Activated naive CD8-positive, alpha-beta T cell treated with anti-CD3 and anti-CD28 coated beads, Interleukin-2, amount 10 ng/mL, durations not matched to agents 7 days and 5 days (primary cell): ENCODE measurements at places on chromosomes 2 and 18. TPM values are rescaled to one million over a fixed set of nuclear protein-coding genes. Genes with fewer than 3 reads are reported as not detected.
A peak's percentile ranks its signal among the peaks of the same experiment; 100 is the strongest.

BOK gene
- not detected for total RNA-seq

RAPGEF4 gene
- 1.1 TPM for total RNA-seq

KRTCAP3 gene
- total RNA-seq: 12.2 TPM

GCG gene
- total RNA-seq: not detected

DNA sequence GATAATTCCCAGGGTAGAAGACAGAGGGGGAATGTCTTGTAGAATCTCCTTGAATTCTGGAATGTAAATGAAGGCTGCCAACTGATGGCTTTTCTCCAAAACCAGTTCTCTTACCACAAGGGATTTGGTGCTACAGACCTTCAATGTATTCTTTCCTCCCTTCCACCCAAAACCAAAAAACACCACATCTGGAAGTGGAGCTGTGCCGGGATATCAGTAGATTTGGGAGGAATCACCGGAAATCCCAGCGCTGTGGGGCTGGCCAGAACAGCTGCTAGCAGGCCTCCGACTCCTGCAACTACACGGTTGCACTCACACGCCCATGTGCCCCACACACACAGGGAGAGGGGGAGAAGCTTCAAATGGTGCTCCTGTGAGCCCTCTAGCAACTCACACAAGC is 45.7 kb downstream of the RPL31 start:
- no peak for DNase-seq

GRCh38 chr2:189558516-189559272 is 21.9 kb downstream of the SLC40A1 start:
- DNase-seq: no peak

- peak; percentile 58 for DNase-seq
Observed at GRCh38 chr2:237694415-237695194, 67.2 kb downstream of the LRRFIP1 start.

GRCh38 chr2:240111253-240111652 is 24.9 kb downstream of the COPS9 start:
- DNase-seq: no peak

DNA sequence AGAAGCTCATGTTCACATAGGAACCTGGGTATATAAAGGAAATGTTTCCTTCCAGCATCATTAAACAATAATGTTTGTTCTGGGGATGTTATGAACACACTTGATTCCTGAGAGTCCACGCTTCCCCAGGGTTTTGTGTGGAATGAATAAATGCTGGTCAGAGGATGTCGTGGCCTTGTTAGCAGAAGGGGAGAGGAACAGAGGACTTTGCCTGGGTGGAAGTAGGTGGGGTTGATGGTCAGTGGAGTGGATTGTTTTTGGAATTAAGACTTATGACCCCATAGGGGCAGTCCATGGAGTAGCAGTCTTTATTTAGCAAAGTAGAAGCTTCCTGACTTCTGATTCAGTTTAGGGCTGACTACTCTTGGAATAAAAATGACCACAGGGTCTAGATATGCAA is 139.6 kb downstream of the MYO1B start:
- no peak for DNase-seq

DNA sequence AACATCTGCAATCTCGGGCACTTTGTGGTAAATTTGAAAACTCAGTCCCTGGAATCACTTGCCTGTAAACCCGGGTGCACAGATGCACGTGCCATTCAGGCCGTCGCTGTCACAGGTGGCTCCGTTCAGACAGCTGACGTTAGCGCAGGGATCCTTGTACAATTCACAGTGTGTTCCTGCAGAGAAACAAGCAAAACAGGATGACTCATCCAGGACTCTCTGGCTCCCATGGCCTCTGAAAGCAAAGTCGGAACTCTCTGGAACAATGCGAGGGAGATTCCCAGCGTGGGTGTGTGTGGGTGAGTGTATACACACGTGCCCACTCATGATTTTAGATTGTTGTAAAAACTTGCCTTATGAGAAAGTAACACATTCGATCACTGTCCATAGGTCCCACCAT is 136.1 kb upstream of the PID1 start:
- DNase-seq: no peak
